Small intestine (tissue), 16 donors: ENCODE measurements at places on chromosomes 6 and 20. TPM values are rescaled to one million over a fixed set of nuclear protein-coding genes. Genes with fewer than 3 reads are reported as not detected.
A peak's percentile ranks its signal among the peaks of the same experiment; 100 is the strongest.

DNA sequence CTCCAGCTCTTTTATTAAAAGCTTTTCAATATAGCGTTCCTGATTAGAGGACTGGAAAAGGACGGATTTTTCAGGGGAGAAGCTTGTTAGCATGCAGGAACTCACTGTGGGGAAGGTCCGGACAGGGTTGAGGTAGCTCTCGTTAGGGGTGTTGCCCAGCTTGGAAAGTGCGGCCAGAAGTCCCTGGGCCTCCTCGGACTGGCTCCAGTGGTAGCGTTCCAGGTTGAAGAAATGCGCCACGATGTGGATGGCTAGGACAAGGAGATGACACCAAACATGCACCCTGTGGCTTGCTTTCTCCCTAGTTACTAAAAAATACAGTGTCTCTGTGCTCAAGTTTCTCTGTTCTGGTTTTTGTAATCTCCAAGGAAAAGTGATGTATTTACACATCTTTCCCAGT is 12.5 kb downstream of the NOX3 start:
- no peak for DNase-seq

- no peak for DNase-seq
Observed at GRCh38 chr20:43919686-43920403, 5.2 kb downstream of the TOX2 start.

- no peak for DNase-seq
Observed at GRCh38 chr6:78438135-78438534, 429.2 kb upstream of the IRAK1BP1 start.

DNA sequence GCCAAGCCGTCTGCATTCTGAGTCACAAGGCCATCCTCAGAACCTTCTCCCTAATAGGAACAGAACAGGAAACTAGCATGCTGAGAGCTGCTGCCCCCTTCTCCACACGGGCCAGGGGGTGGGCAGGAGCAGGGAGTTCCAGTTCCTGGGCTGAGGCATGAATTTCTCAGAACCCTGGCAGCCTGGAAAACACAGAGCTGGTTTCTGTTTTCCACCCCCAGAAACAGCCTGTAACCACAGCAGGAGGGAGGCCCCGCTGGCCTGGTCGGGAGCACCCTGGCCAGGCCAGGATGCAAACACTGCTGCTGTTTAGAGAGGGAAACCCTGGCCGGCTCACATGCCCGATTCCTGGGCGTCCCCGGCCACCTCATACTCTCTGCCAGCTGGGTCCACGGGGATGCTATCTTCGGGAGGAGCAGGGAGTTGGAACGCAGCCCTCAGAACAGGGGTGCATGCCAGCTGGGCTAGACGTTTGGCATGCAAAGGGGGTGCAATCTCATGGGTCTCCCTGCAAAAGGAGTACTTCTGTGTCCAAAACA is 130.1 kb downstream of the NFATC2 start:
- DNase-seq = no peak

GRCh38 chr6:89489078-89489477 is 56.1 kb downstream of the ANKRD6 start:
- DNase-seq = no peak

DNA sequence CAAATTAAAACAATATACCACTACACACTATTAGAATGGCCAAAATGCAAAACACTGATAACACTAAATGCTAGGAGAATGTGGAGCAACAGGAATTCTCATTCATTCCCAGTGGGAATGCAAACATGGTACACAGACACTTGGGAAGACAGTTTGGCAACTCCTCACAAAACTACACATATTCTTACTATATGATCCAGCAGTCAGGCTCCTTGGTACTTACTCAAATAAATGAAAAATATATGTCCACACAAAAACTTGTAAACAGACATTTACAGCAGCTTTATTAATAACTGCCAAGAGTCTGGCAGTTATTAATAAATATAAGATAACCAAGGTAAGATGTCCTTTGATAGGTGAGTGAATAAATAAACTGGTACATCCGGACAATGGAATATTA is 44.9 kb downstream of the ABHD12 start:
- no peak for DNase-seq

GRCh38 chr6:54621285-54621684 is 225.3 kb upstream of the FAM83B start:
- DNase-seq = peak; percentile 11

DNA sequence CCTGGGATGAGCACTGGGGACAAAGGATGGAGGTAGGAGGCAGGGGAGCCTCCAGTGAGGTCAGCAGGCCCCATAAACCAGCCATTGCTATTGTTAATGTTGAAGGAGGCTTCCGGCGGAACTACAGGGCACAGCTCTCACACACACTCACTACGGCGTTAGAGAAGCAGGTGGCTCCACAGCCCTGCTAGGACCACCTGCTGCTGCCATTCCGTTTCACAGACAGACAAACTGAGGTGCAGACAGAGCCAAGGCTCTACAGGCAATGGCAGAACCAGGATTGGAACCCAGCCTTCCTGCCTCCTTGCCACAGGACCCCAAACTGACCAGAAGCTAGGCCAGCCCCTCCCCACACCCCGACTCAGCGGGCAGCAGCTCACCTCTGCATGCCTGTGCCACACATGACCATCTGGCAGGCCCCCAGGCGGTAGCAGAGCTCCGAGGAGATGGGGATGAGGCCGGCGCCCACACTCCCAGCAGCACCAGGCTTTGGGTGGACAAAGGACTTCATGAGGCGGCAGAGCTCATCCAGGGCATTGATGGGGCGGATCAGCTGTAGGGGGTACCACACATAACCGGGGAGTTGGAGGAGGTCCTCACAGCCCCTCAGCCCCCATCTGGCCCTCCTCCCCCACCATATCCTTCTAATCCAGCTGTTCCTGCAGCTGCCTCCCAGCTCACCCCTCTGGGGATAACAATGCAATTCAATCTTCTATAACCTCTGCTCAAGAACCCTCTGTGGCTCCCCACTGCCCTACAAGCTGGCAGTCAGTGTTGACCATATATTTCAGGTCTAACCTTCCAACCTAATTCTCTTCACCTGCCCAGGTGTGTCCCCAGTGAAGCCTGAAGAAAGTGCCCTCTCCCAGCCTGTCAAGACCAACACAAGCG is 198.5 kb downstream of the PREX1 start:
- no peak for DNase-seq

DNA sequence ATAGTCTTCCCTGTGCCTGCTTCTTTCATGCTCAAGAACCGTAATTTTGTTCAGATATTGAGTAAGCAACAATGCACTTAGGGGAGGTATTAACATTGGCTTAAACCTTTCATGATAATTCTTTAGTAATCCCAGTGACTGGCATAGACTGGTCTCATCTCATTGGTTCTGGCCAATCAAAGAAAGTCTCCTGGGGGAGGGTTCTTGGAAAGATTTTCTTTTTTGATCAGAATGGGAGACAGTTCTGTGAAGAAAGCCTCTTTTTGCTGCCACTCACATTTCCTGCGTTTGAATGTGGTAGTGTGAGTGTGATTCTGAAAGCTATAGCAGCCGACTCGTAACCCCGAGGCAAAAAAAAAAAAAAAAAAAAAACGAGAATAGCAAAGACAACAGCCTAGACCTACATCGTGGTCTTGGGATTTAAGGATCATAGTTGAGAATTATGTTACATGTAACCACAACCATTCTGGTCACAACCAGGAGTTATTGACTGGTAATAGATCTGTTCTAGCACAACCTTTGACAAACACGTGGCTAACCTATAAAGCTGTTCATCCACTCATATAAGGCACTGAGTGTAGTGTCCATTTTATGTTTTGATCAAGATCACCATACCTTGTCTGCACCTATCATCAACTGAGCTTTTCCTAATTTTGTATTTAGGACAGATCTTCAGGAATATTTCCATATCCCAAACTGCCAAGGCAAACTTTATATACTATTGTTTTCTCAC is 15.1 kb upstream of the TMEM217 start:
- DNase-seq = peak; percentile 13

DNA sequence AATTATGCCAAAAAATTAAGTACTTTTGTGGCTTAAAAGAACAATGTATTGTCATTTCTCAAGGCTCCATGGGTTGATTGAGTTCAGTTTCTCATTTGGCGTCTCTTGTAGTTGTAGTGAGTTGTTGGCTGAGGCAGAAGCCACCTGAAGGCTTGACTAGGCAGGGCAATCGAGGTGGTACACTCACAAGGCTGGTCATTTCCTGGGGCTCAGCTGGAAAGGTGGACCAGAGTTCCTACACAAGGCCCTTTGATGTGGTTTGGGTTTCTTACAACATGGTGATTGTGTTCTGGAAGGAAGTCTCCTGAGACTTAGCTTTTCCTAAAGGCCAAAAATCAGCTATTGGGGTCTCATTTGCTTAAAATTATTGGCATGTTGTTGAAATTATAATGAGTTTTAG is 22.6 kb downstream of the MAS1 start:
- no peak for DNase-seq

DNA sequence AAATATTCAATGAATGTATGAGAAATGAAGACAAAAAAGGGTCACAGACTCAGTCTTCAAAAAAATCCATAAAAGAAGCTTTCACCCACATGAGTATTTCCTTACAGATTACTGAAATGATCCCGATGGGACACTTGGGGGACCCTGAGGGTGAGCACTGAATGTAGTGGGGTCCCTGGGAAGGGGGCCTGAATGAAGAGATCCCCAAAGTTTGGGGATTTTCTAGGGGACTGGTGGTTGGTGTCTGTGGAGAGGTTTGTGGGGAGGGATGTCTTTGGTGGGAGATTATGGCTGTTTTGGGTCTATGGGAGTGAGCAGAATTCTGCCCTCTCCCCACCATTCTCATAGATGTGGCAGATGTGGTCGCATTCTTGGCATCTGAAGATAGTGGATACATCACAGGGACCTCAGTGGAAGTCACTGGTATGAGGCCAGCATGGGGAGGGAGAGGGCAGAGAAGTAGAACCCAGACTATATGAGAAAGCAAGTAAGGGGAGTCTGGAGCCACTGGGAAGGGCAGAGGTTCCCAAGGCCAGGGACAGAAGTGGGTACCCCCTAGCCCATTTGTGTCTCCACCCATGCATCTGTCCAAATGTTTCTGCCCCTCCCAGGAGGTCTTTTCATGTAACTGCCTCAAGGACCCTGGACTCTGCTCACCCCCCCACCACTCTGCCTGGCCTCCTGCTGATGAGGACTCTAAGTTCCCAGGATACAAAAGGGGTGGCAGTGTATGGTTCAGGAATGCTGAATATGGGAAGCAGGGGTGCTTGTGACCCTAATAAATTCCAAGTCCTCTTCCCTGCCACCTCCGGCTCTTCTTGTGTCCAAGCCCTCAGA is 1.8 kb downstream of the HSD17B8 start:
- DNase-seq = no peak

- DNase-seq = no peak
Observed at GRCh38 chr6:15985379-15985959, 143.4 kb upstream of the MYLIP start.

DNA sequence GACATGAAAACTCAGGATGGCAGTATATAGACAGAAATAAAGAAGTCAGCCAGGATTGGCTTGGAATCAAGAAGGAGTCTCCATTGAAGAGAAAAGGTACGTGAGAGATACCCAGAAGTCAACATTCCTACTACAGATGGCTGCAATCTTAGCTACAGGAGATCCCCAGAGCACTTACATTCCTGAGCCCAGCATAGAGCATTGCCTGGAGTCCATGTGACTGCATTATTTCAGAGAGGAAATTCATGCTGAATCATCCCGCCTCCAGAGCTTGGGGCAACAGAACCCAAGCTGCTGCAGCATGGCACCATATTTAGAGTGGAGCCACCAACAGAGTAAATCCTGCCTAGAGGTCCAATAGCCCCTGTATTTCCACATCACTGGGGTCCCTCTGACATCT is 125.0 kb upstream of the GRIK2 start:
- no peak for DNase-seq

GRCh38 chr20:35616465-35617396 is 1.1 kb downstream of the SPAG4 start:
- DNase-seq = peak; percentile 100

GRCh38 chr6:101396548-101397173 is 3.2 kb downstream of the GRIK2 start:
- peak; percentile 71 for DNase-seq

DNA sequence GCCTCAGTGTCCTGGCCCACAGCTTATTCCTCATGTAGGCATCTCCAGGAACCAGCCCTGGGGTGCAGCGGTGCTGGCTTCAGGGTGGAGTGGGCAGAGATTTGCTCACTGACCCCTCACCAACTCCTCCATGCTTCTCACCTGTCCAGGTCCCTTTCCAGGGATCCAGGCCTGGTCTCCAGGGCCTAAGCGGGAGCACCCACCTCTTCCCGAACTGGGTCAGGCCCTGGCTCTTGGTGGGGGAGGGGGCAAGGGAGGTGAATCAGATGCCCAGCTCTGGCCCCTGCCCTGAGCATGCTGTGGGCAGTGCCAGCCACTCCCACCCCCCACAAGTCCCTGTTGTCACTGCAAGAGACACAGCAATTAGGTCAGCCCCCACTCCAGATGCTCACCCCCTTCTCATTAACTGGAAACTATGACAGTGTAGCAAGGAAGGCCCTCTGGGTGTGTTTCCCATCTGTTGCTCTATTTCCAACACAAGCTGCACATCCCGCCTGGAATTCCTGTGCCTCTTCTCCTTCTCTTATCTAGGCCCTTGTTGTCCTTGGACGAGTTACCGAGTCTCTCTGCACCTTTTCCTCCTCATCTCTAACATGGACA is 37.0 kb downstream of the MDFI start:
- DNase-seq = no peak

DNA sequence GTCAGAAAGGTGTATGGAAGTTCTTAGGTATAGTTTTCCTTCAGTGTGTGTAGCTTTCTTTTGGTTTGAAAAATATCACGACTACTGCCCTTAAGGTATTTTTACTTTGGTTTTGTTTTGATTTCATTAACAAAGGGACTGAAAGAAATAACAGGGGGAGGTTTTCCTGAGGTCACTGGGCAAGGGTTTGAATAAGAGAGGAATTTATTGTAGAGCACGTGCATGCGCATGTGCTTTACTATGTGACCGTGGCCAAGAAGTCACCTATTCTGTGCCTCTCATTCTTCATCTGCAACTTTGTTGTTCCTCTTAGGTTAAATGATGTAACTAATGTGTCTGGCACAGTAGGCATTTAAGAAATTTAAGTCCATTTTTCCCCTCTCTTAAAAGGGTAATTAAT is 4.1 kb upstream of the MAN1A1 start:
- no peak for DNase-seq

- no peak for DNase-seq
Observed at GRCh38 chr6:110690916-110691315, 124.4 kb downstream of the CDK19 start.

GRCh38 chr6:161023316-161023715 is 31.7 kb downstream of the MAP3K4 start:
- no peak for DNase-seq

Gene TMC2
- polyA plus RNA-seq = 0.10 TPM

Gene NOTCH4
- 1.1 TPM for polyA plus RNA-seq

Gene CYP39A1
- 3.4 TPM for polyA plus RNA-seq

Gene RNF144B
- 2.7 TPM for polyA plus RNA-seq

Gene CASS4
- not detected for polyA plus RNA-seq
